ENCODE measurements at places on chromosomes 5 and 9.
A peak's percentile ranks its signal among the peaks of the same experiment; 100 is the strongest.

DNA sequence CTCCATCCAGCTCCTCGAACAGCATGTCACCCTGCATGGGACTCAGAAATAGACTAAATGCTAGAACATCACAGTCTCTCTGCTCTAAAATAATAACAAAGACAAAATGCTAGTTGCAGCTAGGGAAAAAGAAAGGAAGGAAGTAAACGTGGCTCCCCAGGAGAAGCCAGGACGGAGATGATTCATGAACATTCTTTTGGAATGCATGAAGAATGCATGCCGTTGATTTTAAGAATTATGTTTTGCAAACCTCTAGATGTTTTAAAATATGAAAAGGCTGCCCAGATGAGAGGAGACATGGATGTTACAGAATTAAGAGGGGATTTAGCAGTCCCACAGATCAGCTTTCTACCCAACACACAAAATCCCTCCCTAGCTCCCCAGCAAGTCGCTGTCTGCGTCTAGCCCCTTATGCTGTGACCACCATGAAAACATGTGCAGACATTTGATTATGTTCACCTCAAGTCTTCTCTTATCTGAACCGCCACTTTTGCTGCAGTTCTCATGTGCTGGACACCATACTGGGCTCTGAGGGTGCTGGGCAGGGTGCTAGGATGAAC is 139.4 kb upstream of the LMX1B start:
- no peak for DNase-seq

GRCh38 chr9:78866207-78867132 is 569.5 kb downstream of the PSAT1 start:
- DNase-seq: no peak

DNA sequence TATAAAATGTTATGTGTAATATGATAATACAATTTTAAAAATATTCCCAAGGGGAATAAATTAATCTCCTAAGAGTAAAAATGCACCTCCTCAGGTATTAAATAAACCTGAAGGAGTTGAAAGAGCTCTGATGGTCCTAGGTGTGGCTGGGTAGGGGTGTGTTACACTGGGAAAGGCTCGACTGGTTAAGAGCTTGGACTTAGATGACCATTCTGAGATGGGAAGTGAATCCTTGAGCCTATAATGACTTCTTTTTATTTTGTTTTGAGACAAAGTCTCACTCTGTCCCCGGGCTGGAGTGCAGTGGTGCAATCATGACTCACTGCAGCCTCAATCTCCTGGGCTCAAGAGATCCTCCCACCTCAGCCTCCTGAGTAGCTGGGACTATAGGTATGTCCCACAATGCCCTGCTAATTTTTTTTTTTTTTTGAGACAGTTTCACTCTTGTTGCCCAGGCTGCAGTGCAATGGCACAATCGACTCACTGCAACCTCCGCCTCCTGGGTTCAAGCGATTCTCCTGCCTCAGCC is 9.2 kb upstream of the HABP4 start:
- no peak for DNase-seq

DNA sequence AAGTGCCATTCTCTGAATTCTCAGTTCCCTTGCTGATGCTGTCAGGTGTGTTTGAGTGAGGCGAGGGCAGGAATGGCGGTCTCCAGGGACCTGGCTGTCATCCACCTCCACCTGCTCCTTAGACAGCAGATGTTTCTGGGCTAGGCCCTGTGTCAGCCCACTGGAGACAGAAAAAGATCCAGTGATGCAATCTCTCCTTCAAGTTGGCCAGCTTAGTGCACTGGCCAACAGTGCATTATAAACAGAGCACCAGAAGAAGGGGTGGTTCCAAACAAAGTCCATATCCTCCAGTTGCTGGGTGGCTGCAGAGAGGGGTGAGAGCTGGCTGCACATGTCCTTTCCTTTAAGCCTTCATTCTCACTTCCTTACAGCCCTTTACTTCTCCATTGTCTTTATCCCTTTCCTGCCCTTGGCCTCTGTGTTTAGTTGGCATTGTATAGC is 26.5 kb downstream of the NANS start:
- DNase-seq: no peak

DNA sequence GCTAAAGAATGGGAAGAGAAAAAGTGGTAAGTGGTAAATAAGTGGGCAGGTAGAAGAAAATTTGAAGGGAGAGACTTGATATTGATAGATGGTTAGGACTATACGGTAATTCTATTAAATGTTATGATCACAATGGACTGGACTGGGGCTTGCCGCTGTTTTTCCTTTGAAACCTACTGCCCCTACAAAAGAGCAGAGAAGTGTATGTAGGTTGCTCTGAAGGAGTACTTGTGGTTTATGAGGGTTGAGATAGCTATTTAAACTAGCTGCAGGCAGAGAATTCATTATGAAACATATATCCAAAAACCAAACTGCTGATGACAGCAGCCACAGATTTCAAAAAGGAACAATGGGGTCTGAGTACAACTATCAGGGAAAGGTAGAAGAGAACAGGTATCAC is 16.8 kb upstream of the HK3 start:
- no peak for DNase-seq

DNA sequence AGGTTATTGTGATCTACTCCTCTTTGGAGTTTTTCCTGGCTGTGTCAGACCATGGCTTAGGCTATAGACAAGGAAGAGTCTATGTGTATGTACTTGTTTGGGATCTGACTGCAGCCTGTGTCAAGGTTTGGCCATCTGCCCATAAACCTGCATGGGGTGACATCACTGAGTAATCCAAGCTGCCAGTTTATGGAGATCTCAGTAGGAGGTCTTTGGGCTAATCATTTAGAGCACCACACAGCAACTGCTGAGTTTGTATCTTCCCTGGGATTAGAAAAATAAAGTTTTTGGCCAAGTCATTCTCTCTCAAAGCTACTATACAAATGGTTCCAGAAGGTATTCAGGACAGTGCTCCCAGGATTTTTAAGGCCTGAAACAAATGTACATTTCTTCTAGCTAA is 65.5 kb upstream of the HSPB3 start:
- DNase-seq: no peak

DNA sequence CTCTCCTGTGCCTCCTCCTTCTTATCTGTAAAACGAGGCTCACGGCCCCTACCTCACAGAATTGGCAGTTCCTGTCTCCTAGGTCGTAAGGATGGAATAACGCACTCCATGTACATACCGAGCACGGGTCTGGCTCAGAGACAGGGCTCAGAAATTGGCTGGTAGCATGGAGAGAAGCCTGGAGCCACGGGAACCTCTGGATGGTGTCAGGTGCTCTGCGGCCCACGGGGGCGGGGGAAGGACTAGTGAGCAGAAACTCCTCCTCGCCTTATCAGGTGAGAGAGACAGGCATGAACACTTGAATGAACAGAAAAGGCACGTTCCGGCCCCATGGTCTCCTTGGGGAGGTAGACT is 15.4 kb upstream of the C5orf47 start:
- no peak for DNase-seq

DNA sequence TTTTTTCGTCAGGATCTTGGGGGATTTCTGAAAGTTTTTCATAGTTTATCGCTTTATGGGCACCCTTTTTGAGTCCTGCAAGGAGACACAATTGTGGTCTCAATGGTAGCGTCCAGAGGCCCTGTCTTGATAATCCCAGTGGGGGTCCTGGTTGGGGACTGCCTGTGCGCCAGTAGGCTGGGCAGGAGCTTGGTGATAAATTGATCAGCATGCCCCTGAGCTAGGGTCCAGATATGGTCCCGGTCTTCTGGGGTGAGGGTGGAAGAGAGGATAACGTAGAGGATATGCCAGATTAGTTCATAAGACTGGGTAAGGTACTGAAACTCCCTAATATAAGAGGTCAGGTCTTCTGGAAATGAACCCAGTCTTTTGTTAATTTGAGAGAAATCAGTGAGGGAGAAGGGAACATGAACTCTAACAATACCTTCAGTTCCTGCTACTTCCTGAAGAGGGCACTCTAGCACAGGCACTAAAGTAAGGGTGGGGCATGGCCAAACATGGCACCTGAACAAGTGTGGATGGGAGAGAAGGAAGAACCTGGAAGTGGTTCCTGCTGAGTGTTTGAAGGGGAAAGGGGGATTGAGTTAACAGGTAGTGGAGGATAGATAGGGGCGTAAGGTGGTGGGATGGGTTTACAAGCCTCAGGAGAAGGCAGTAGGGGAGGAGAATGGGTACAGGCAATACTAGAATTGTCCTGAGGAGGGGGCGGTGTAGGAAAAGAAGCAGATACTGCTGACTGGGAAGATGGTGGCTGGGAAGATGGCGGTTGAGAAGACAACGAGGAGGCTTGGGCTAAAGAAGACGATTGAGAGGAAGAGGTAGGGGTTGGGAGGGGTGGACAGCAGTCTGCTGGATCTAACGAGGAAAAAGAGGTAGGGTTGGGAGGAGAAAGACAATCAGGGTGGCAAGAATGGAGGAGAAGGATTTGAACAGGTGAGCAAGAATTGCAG is 33.8 kb upstream of the ANXA2R start:
- DNase-seq: peak; percentile 59

Measured in OCI-LY7 (cell line).